ENCODE measurements at places on chromosomes 2 and 18.

DNA sequence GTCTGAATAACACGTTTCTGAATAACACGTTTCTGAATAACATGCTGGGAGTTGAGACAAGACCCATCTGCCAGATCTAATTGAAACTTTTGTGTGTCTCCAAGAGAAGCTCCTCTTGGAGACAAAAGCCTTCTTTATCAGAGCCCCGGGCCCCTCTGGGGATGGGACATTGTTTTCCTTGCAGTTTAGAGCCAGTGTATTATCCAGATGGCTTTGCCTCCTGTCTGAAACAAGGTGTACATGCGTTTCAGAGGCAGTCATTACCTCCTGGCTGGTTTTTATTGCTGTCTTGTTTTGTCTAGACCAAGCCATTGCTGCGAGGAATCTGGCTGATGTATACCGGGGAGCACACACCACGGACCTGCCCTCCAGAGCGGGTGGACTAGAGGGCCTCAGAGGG lies 7.8 kb downstream of the FOSL2 start:
- no peaks in the 10 kb centered on the region for H3K27me3 ChIP-seq
- no peak overlapping the region for H3K27ac ChIP-seq
- peaks cover 25% of the 10 kb centered on the region for H3K36me3 ChIP-seq
- peaks cover 55% of the 10 kb centered on the region for H3K4me1 ChIP-seq

GRCh38 chr2:138279871-138280270 lies 221.7 kb upstream of the SPOPL start:
- no peak for DNase-seq
- H3K27me3 ChIP-seq: no peaks in the 10 kb centered on the region
- no peak overlapping the region for H3K4me3 ChIP-seq

GRCh38 chr2:28119631-28120030 lies 229.1 kb downstream of the BABAM2 start:
- H3K4me1 ChIP-seq: peaks cover 7% of the 10 kb centered on the region
- no peak overlapping the region for H3K27ac ChIP-seq
- no peak overlapping the region for H3K4me3 ChIP-seq

DNA sequence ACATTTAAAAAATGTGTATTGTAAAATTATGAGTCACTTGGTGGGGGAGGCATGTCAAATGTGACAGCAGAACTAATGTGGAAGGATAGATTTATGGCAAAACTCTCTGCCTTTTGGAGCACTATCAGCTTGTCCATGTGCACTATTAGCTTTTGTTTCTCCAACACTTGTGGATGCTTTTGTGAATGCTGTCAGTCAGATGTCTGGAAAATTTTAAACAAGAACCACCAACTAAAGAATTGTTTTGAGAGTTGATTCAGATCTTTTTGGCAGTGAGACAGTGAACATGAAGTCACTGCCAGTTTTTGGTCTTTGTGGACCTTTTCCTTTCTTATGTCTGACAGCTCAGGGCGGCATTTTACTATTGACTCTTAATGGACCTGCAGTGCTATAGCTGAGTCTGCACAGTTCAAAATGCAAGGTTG lies 72.4 kb downstream of the KIAA1328 start:
- H3K4me3 ChIP-seq: no peak overlapping the region
- H3K27ac ChIP-seq: no peak overlapping the region
- H3K27me3 ChIP-seq: no peaks in the 10 kb centered on the region
- peaks cover 7% of the 10 kb centered on the region for H3K4me1 ChIP-seq
- peak; percentile 80 for DNase-seq

- no peaks in the 10 kb centered on the region for H3K4me1 ChIP-seq
- no peaks in the 10 kb centered on the region for H3K27me3 ChIP-seq
- H3K27ac ChIP-seq: no peak overlapping the region
- no peaks in the 10 kb centered on the region for H3K36me3 ChIP-seq
- no peak for DNase-seq
These were observed 10.5 kb downstream of the SMAD2 start for GRCh38 chr18:47919916-47920315.

DNA sequence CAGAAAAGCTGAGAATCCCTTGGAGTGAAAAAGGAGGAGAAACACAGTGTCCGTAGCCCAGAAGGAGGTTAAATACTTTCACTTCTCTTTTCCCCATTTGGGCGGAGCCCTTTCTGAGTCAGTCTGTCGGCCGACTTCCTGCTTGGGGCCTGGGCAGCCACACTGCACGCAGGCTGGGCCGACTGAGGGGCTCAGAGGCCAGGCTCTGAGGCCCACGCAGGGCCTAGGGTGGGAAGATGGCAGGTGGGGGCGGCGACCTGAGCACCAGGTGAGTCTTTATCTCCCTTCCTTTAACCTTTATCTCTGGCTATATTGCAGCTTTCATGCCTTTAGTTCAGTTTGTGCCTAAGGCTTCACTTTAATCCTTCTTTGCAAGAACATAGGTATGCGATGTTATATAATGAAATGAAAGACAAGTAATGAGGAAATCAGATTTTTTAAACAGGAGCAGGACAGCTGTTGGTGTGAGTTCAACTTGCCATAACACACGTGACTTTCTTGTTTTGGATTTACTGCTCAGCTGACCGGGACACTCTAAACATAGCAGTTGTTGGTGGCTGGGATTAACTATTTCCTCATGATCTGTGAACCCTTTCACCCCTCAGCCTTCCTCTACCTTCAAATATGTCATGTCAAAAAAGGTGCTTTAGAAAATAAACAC lies at the start of gene SP100:
Gene SP100 (plus strand): TSS at position 141 of the 661 bp plus-strand sequence. CDS start 96 bp downstream, at position 237.
- H3K27ac ChIP-seq: peak within 1 kb of the TSS; percentile 75
- DNase-seq: peak; percentile 85
- no peaks in the 10 kb centered on the region for H3K27me3 ChIP-seq
- peak within 1 kb of the TSS; percentile 48 for H3K4me3 ChIP-seq

DNA sequence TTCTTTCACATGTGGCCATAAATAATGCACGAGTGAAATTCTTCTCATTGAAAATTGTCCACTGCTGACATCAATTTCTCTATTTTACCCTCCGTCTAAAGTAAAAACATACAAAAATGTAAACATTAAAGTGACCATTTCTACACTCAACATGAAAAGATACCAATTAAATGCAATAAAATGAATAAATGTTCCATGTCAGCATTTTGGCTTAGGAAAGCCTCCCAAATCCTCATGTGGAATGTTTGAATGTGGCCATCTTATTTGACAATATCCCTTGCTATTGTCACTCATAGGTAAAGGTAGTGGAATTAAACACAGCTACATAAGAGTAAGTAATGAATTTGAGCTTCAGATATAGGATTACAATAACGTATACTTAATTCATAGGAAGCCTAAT lies 60.8 kb downstream of the ZNF521 start:
- peaks cover 29% of the 10 kb centered on the region for H3K4me1 ChIP-seq
- H3K27ac ChIP-seq: no peak overlapping the region
- no peak for DNase-seq
- H3K36me3 ChIP-seq: peaks cover 5% of the 10 kb centered on the region

- DNase-seq: no peak
- no peaks in the 10 kb centered on the region for H3K36me3 ChIP-seq
- H3K4me3 ChIP-seq: no peak overlapping the region
- H3K27me3 ChIP-seq: no peaks in the 10 kb centered on the region
- H3K27ac ChIP-seq: no peak overlapping the region
These were observed 40.8 kb downstream of the RAB10 start for GRCh38 chr2:26074676-26075075.

- H3K4me3 ChIP-seq: no peak overlapping the region
- no peaks in the 10 kb centered on the region for H3K27me3 ChIP-seq
- DNase-seq: no peak
- H3K27ac ChIP-seq: no peak overlapping the region
- no peaks in the 10 kb centered on the region for H3K4me1 ChIP-seq
- H3K36me3 ChIP-seq: no peaks in the 10 kb centered on the region
These were observed 19.9 kb downstream of the RBMS1 start for GRCh38 chr2:160473468-160474318.

- DNase-seq: no peak
- no peaks in the 10 kb centered on the region for H3K27me3 ChIP-seq
- H3K27ac ChIP-seq: no peak overlapping the region
- no peak overlapping the region for H3K4me3 ChIP-seq
- peaks cover 20% of the 10 kb centered on the region for H3K4me1 ChIP-seq
These were observed 116.2 kb downstream of the GATA6 start for GRCh38 chr18:22285361-22286140.

GRCh38 chr18:24094561-24094960 lies 44.3 kb upstream of the CABYR start:
- H3K27me3 ChIP-seq: no peaks in the 10 kb centered on the region
- H3K4me1 ChIP-seq: no peaks in the 10 kb centered on the region
- no peaks in the 10 kb centered on the region for H3K36me3 ChIP-seq
- no peak for DNase-seq
- H3K4me3 ChIP-seq: no peak overlapping the region
- no peak overlapping the region for H3K27ac ChIP-seq

- no peaks in the 10 kb centered on the region for H3K27me3 ChIP-seq
- no peak overlapping the region for H3K4me3 ChIP-seq
- no peaks in the 10 kb centered on the region for H3K4me1 ChIP-seq
These were observed 242.4 kb downstream of the LPIN1 start for GRCh38 chr2:11988691-11989353.

DNA sequence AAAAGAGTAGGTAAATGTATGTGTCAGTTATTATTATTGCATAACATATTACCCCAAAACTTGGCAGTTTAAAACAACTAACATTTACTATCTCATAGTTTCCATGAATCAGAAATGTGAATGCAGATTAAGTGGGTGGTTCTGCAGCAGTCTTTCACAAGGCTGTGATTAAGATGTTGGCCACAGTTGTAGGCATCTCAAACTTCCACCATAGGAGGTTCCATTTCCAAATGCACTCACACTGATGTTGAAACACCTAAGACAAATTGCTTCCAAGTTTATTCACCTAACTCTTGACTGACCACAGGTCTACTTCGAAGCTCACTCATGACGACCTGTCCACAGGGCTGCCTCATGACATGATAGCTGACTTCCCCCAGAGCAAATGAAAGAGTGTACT lies 360.8 kb downstream of the GRB14 start:
- no peaks in the 10 kb centered on the region for H3K36me3 ChIP-seq
- H3K4me1 ChIP-seq: no peaks in the 10 kb centered on the region
- no peaks in the 10 kb centered on the region for H3K27me3 ChIP-seq
- no peak for DNase-seq
- no peak overlapping the region for H3K4me3 ChIP-seq
- H3K27ac ChIP-seq: no peak overlapping the region

- no peaks in the 10 kb centered on the region for H3K27me3 ChIP-seq
- no peak for DNase-seq
- no peak overlapping the region for H3K4me3 ChIP-seq
- H3K36me3 ChIP-seq: no peaks in the 10 kb centered on the region
These were observed 518.4 kb upstream of the SPHKAP start for GRCh38 chr2:228699888-228700287.

- no peaks in the 10 kb centered on the region for H3K36me3 ChIP-seq
- no peak overlapping the region for H3K27ac ChIP-seq
- no peaks in the 10 kb centered on the region for H3K4me1 ChIP-seq
- H3K4me3 ChIP-seq: no peak overlapping the region
- no peak for DNase-seq
These were observed 6.9 kb downstream of the C2orf76 start for GRCh38 chr2:119359774-119360173.

GRCh38 chr2:26846334-26847306 lies 1.3 kb upstream of the DPYSL5 start:
- peak; percentile 58 for DNase-seq
- peaks cover 74% of the 10 kb centered on the region for H3K27me3 ChIP-seq
- H3K27ac ChIP-seq: no peak overlapping the region
- peaks cover 4% of the 10 kb centered on the region for H3K4me1 ChIP-seq
- H3K36me3 ChIP-seq: no peaks in the 10 kb centered on the region

DNA sequence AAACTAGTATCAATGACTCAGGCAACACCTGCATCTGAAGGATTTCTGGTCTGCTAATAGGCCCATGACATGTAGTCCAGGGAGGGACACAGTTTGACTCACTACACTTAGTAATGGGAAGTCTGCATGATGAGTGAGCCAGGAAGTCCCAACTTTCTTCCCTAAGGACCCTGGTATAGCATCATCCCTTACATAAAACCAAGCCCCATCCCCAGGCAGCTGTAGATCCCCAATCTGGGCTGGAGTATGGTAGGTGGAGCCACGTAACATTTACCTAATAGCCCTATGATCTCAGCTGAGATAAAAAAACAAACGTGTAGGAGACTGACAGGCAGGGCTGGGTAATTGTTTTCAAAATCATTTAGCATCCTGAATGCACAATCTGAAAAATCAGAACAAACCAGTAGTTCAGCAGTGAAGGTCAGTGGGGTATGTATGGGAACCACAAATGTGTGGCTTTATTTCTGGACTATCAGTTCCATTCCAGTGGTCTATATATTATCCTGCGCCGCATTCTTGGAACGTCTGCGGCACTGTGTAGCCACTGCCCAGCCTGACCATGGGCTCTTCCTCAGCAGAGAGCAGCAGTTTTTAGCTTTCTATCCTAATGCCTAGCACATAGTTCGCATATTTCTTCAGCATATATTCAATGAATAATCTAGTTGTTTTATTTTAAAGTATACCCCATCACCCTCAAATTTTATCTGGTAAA lies 33.5 kb downstream of the EPB41L3 start:
- no peak overlapping the region for H3K4me3 ChIP-seq
- no peaks in the 10 kb centered on the region for H3K27me3 ChIP-seq
- DNase-seq: peak; percentile 59
- no peaks in the 10 kb centered on the region for H3K36me3 ChIP-seq
- H3K4me1 ChIP-seq: peaks cover 13% of the 10 kb centered on the region
- no peak overlapping the region for H3K27ac ChIP-seq

DNA sequence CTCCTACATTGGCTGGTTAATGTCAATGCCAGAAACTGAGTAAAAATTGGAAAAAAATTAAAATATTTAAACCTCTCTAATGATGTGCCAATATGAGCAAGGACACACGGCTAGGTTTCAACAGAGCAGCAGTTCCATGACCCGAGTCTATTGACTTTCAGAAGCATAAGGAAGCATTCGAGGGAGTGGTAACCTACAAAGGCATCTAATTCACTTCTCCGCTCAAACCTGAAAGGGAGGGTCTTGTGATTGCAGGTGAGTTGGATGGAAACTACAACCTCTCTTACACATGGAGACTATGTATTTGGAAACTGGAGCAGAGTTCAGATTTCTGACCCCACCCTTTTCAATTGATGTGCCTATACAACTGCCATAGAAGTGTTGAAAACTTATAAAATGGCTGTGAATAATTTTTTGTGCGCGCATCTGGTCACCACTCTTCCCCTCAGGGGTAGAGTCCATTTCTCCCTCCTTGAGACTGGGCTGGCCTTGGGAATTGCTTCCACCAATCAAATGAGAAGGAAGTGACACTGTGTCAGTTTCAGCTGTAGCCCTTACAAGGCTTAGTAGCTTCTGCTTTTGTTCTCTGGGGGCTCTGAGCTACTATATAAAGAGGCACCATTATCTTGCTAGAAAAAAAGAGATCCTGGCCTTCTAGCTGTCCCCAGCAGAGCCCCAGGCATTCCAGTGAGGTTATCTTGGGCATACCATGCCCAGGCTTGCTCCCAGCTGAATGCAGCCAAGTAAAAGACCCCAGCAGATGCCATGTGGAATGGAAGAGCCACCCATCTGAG lies 278.0 kb downstream of the EPHA4 start:
- H3K27me3 ChIP-seq: no peaks in the 10 kb centered on the region
- no peaks in the 10 kb centered on the region for H3K4me1 ChIP-seq
- DNase-seq: no peak

DNA sequence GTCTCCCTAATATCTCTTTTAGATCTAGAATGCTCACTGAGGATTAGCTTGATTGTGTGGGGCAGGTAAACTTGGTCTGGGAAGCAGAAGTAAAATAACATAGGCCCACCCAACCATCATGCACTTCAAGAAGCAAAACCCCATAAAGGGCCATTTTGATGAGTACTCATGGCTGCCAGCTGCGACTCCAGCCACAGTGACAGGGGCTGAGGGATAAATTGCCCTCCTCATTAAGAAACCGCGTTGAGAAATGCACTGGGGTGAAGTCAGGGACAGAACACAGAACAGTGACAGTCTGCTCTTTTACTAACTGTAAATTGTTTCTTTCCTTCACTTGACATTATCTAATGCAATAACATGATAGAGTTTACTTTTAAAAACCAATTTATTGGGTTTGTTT lies 60.2 kb downstream of the RND3 start:
- peaks cover 17% of the 10 kb centered on the region for H3K4me1 ChIP-seq
- no peaks in the 10 kb centered on the region for H3K27me3 ChIP-seq
- H3K36me3 ChIP-seq: no peaks in the 10 kb centered on the region
- H3K27ac ChIP-seq: no peak overlapping the region
- no peak overlapping the region for H3K4me3 ChIP-seq
